ENCODE measurements at places on chromosomes 11 and 22. TPM values are rescaled to one million over a fixed set of nuclear protein-coding genes. Genes with fewer than 3 reads are reported as not detected.

OR4D10 gene
- polyA plus RNA-seq, result not detected

EHF gene
- polyA plus RNA-seq, result 115 TPM

RNASEH2C gene
- polyA plus RNA-seq, result 26.3 TPM

OR56A4 gene
- not detected for polyA plus RNA-seq

SNX32 gene
- 0.47 TPM for polyA plus RNA-seq

POU2AF3 gene
- polyA plus RNA-seq, result 3.8 TPM

GALNT18 gene
- 5.8 TPM for polyA plus RNA-seq

CARD18 gene
- polyA plus RNA-seq, result 3.3 TPM

GPHA2 gene
- not detected for polyA plus RNA-seq

YPEL4 gene
- 0.35 TPM for polyA plus RNA-seq

SCGB1C1 gene
- not detected for polyA plus RNA-seq

LMNTD2 gene
- polyA plus RNA-seq, result 6.9 TPM

GAB4 gene
- polyA plus RNA-seq, result not detected

HSD17B12 gene
- 33.2 TPM for polyA plus RNA-seq

OR4C12 gene
- polyA plus RNA-seq, result not detected

FAM76B gene
- polyA plus RNA-seq, result 6.8 TPM

NAALADL1 gene
- polyA plus RNA-seq, result 6.0 TPM

LARGE2 gene
- polyA plus RNA-seq, result 20.7 TPM

SCN3B gene
- 0.16 TPM for polyA plus RNA-seq

SLC35E4 gene
- 1.7 TPM for polyA plus RNA-seq

KRTAP5-9 gene
- polyA plus RNA-seq, result 0.92 TPM

GAL3ST1 gene
- 0.14 TPM for polyA plus RNA-seq

TMEM191C gene
- 3.2 TPM for polyA plus RNA-seq

Data from esophagus (tissue), 2 donors.